Lung (tissue), 17 donors: ENCODE measurements at places on chromosomes 2 and 18.
A peak's percentile ranks its signal among the peaks of the same experiment; 100 is the strongest.

- no peaks in the 10 kb centered on the region for H3K4me1 ChIP-seq
- no peaks in the 10 kb centered on the region for H3K27me3 ChIP-seq
- H3K4me3 ChIP-seq, result no peak overlapping the region
- no peaks in the 10 kb centered on the region for H3K36me3 ChIP-seq
- peak; percentile 3 for DNase-seq
Measured at GRCh38 chr18:48819781-48820482, 130.8 kb downstream of the SMAD7 start.

DNA sequence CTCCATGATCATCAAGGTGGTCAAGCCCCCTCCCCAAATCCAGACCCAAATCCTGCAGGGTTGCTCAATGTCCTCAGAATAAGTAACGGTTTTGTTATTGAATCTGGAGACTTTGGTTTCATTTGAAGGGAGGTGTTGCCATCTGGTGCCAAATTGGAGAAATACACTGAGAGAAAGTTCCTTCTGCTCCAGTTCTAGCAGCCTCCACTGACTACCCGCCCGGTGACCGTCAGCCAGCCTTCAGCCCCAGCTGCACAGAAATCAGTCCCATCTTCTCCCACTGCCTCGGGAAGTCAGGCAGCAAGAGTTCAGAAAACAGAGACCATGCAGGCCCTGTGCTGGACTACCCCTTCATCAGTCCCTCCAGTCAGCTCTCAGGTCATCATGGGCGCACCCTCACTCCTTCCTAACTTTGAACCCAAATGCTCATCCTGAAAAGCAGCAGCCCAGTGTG, 38.7 kb downstream of the PKDCC start:
- no peaks in the 10 kb centered on the region for H3K36me3 ChIP-seq
- H3K27me3 ChIP-seq, result no peaks in the 10 kb centered on the region
- DNase-seq, result peak; percentile 88
- H3K27ac ChIP-seq, result no peak overlapping the region

DNA sequence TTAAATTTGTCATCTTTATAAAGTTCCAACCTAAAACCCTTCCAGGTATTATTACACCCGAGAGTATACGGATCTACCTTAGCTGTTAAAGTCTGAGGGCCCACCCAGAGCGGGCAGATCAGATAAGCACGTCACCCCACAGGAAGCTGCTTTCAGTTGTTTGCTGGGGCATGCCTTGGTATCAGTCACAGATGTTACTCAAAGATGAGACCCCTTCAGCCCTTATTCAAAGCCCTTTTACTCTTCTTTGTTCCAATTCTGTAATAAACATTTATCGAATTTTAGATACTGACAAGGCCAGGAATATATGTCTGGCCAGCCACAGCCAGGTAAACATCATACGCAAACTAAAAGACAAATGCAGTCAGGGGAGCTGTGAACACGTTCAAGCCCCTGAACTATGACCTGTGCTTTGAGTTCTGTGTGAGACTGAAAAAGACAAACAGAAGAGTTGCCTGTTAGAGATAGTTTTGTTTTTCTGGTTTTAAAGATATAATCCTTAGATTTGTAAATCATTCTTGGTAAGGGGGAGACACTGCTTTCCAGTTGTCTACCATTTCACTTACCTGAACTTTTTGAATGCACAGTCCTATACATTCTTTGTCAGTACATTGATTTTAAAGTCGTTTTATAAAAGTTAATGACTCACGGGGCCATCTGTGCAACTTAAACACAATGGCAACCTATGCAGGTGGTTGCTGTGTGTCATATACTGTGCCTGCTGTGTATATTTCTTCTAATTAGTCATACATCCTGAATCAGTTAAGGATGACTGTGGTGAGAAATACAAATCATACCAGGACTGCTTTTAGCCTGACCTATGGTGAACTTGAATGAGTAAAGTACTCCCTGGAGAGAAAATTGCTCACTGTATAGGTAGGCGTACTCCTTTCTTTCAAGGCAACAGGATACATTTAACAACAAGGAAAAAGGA, 100.5 kb upstream of the ITPRID2 start:
- H3K4me1 ChIP-seq, result no peaks in the 10 kb centered on the region
- H3K27me3 ChIP-seq, result no peaks in the 10 kb centered on the region
- no peak overlapping the region for H3K27ac ChIP-seq
- H3K36me3 ChIP-seq, result no peaks in the 10 kb centered on the region
- no peak overlapping the region for H3K4me3 ChIP-seq
- DNase-seq, result no peak

GRCh38 chr18:6205706-6206105, 209.0 kb downstream of the L3MBTL4 start:
- no peak overlapping the region for H3K27ac ChIP-seq
- H3K4me1 ChIP-seq, result no peaks in the 10 kb centered on the region
- no peaks in the 10 kb centered on the region for H3K36me3 ChIP-seq
- H3K4me3 ChIP-seq, result no peak overlapping the region
- DNase-seq, result no peak

GRCh38 chr2:579961-580360, 97.2 kb downstream of the TMEM18 start:
- no peak overlapping the region for H3K4me3 ChIP-seq
- no peaks in the 10 kb centered on the region for H3K36me3 ChIP-seq
- no peak for DNase-seq
- H3K27me3 ChIP-seq, result no peaks in the 10 kb centered on the region
- H3K4me1 ChIP-seq, result no peaks in the 10 kb centered on the region
- no peak overlapping the region for H3K27ac ChIP-seq

DNA sequence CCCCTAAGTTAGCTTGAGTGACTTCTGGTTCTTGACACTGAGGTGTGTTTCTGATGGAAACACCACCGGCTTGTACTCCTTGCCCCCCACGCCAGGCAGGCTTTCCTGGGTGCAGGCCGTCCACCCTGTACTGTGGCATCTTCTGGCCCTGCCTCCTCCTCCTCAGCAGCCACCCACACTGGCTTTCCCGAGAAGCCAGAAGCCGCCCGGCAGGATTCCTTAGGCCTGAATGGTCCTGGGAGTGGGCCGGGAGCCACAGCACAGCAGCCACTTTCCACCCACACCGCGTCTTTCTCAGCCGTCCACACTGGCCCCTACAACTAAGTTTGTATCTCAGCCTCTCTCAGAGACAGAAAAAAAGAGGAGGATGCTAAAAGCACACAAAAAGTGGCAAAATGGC, 2.1 kb upstream of the HSBP1L1 start:
- H3K27me3 ChIP-seq, result no peaks in the 10 kb centered on the region
- H3K4me1 ChIP-seq, result peaks cover 25% of the 10 kb centered on the region
- no peaks in the 10 kb centered on the region for H3K36me3 ChIP-seq
- DNase-seq, result peak; percentile 54
- H3K4me3 ChIP-seq, result no peak overlapping the region

GRCh38 chr2:86617738-86618137, 5.9 kb downstream of the RNF103 start:
- no peaks in the 10 kb centered on the region for H3K27me3 ChIP-seq
- H3K4me3 ChIP-seq, result no peak overlapping the region
- H3K4me1 ChIP-seq, result no peaks in the 10 kb centered on the region
- DNase-seq, result no peak
- no peak overlapping the region for H3K27ac ChIP-seq

DNA sequence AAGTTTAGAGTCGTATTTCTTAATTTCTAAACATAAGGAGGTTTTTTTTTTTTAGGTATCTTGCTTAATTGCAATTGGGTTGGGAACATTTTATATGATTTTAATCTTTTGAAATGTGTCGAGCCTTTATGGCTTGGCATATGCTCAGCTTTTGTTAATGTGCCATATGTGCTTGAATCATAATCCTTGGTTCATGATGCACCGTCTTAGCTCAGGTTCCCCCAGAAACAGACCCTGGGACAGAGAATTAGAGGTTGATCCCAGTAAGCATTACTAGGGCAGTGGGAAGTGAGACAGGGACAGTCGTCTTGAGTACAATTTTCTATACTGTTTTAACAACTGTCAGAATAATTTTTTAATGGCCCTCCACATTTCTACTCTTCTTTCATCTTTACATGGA, 9.3 kb downstream of the CHCHD5 start:
- H3K4me1 ChIP-seq, result no peaks in the 10 kb centered on the region
- no peaks in the 10 kb centered on the region for H3K27me3 ChIP-seq
